GM12864 (cell line): ENCODE measurements at places on chromosomes 1 and 21.

DNA sequence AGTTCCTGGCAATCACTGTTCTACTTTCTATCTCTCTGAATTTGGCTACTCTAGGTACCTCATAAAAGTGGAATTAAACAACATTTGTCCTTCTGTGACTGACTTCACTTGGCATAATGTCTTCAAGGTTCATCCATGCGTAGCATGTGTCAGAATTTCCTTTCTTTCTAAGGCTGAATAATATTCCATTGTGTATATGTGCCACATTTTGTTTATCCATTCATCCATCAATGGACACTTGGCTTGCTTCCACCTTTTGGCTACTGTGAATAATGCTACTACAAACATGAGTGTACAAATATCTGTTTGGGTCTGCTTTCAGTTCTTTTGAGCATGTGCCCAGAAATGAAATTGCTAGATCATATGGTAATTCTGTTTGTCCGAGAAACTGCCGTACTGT, 14.7 kb downstream of the CACHD1 start:
- no peak for DNase-seq

- no peak for DNase-seq
These were observed 992 bp upstream of the SSX2IP start for GRCh38 chr1:84691122-84691783.

- DNase-seq, result no peak
These were observed 121.1 kb downstream of the FOXD2 start for GRCh38 chr1:47558601-47559593.

DNA sequence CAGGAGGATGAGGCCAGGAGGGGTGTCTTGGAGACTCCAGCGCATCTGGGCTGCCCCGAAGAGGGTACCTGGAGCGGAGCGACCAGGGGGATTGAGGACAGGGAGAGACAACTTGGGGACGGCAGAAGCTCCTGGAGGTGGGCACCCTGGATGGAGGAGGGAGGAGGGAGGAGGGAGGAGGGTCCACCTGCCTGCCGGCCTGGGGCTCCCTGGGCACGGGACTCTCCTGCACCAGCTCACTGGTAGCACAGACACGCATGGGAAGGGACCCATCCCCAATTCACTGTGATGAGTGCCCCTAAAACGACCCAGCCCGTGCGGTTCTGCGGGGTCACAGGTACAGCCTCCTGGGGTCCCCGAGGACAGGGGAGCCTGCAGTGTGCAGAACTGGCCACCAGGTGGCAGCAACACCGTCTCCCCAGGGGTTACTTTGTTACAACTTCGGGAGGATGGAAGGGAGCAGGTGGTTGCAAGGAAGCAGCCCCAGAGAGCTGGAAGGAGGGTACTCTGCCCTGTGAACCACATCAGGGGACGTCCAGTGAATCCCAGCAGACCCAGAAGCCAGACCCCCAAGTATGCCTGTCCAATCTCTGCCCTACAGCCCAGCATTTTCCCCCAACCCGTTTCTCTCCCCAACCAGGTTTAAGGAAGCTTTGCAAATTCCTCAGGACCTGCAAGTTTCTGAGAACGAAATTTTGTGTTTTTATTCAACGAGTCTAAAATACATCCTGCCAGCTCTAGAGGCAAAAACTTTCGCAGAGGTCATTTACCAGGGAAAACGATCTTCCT, 482.4 kb downstream of the NPHP4 start:
- DNase-seq, result no peak

GRCh38 chr1:153231363-153231762, 14.0 kb downstream of the PRR9 start:
- no peak for DNase-seq

GRCh38 chr1:164558461-164559341, at the start of gene PBX1:
TSS of gene PBX1 (plus strand) at chr1:164559184.
- peak; percentile 30 for DNase-seq

DNA sequence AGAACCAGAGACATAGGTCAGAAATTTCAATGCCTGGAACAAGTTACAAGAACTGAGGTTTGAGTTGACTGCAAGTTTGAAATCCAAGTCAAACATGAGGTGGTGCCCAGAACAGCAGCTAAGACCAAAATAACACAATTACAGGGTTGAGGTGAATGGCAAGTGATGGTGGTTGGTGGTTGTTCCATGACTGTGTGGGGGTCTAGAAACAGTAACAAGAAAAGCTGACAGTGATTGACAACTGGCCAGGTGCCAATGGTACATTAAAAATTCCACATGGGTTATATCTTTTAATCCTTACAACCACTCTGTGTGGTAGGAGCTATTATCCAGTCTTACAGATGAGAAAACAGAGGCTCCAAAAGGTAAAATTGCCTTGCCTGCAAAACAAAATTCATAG, 32.0 kb downstream of the RIMS3 start:
- no peak for DNase-seq

GRCh38 chr1:118486199-118486598, 301.2 kb upstream of the SPAG17 start:
- no peak for DNase-seq

DNA sequence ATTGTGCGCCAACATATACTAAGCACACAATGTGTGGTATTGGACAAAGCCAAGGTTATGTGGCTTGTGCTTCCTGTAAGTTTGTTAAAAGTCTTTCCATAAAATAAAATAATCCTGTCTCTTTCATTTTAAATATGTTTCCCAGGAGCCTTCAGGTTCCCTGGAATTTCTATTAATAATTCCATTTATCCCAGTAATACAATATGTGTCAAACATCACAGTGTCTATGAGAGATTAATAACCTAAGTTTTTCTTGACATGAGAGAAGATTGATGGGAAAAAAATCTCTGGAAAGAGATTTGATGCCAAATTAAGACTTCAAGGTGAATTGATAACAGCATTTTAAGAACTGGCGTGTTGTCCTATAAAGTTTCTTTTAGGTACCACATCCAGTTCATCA, 507.0 kb downstream of the TTLL7 start:
- no peak for DNase-seq

DNA sequence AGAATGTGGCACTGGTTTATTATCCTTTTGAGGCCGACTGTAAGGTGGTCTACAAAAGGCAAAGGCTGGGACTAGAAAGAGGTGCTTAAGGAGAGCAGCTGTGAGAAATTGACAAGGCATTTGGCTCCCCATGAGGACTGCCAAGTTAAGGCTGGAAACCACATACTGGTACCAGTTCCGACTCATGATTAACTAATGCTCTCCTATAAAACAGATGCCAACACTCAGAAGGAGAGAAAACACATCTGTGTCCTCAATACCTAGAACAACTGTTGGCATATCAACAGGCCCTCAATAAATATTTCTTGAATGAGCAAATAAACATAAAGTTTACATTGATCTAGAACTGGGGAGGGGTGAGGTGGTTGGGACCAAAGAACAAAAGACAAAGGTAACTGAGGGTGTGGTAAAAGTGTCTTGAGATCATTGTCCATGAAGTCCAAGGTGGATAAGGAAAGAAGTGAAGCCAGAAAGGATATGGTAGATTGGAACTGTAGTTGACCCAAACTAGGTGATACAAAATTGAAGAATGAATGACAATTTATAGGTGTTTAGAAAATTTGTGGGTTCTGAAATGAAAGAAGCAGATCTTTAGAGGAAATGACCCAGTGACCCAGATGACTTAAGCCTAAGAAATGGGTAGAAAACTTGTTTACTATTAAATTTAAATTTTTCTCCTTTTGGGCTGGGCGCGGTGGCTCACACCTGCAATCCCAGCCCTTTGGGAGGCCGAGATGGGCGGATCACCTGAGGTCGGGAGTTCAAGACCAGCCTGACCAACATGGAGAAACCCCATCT, 16.9 kb upstream of the MCL1 start:
- DNase-seq, result no peak

DNA sequence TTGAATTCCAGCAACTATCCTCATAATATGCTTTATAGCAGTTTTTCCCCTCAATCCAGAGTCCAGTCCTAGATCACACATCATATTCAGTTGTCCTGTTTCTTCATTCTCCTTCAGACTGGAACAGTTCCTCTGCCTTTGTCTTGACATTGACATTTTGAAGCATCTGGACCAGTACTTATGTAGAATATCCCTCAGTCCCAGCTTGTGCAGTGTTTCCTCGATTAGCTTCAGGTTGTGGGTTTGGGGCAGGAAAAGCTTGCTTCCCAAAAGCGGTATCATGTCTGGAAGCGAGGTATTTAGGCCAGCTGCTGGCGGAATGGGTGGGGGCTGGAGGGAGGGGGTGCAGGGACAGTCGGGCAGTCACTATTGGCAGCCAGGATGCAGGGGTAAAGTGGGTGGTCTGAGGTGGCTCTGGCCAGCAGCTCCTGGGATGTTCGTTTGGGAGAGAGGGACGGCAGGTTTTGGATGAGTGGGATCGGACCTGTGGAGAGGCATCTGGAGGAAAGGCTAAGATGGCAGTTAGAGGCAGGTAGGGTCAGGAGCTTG, 6.5 kb downstream of the THEMIS2 start:
- DNase-seq, result no peak

DNA sequence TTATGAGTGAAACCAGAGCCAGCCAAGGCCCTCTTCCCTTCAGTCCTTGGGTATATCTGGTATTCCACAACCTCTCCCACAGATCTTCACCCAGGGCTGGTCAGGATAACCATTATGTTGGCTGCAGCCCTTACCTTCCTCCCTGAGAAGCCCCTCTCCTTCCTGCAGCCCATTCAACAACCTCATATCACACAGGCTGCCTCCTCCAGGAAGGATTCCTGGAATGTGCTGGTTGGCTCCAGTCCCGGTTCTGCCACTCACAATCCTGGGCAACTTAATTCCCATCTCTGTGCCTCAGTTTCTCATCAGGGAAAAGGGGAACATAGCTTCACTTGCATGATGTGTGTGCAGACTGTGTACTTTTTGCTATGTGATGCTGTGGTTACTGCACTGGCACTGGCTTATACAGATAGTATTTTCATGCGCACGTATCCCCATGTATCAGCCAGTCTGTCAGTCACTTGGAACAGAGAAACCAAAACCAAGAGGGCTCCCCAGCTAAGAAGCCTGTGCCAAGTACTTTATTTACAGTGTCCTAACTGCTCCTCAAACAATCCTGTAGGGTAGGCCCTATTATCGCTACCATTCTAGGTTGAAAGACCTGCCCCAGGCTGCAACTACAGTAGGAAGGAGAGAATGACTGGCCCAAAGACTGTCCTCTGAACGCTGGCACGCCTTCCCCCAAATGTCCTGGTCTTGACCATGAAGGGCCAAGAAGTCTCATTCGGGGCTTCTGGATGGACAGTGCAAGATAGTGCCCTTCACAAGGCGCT, 39.9 kb upstream of the PPP1R15B start:
- DNase-seq, result no peak

- DNase-seq, result no peak
These were observed 12.9 kb downstream of the TRABD2B start for GRCh38 chr1:47984175-47984789.

GRCh38 chr1:199684686-199685273, 342.7 kb upstream of the NR5A2 start:
- peak; percentile 15 for DNase-seq

GRCh38 chr1:52455686-52456085, 51.3 kb downstream of the PRPF38A start:
- no peak for DNase-seq

DNA sequence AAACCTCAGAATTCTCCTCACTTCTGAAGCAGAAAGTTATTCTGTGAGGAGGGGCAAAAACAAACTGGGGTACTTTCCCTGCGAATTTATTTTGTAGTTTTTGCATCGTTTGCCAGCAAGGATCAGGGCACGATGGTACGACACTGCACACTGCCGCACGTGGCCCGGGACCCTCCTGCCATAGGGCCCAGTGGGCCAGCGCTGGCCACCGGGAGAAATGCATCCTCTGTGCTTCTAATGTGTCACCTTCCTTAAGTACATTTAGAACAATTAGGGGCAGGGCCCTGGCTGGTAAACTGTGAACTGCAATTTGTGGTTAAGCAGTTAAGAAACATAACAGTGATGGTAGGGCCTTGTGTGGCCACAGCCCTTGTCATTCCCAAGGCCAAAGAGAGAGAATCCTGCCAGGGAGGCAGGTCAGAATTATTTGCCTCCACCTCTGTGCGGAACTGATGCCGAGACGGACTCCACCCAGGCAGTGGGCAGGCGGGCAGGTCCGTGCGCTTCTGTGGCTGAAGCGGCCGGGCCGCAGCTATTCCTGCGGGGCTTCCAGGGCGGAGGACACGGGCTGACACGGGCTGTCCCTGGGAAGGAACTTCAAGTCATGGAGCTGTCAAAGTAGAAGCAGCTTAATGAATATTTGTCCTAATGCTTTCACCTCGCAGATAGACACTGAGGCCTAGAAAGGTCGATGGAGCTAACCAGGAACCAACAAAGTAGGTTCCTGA, 12.5 kb downstream of the GPR137B start:
- no peak for DNase-seq

DNA sequence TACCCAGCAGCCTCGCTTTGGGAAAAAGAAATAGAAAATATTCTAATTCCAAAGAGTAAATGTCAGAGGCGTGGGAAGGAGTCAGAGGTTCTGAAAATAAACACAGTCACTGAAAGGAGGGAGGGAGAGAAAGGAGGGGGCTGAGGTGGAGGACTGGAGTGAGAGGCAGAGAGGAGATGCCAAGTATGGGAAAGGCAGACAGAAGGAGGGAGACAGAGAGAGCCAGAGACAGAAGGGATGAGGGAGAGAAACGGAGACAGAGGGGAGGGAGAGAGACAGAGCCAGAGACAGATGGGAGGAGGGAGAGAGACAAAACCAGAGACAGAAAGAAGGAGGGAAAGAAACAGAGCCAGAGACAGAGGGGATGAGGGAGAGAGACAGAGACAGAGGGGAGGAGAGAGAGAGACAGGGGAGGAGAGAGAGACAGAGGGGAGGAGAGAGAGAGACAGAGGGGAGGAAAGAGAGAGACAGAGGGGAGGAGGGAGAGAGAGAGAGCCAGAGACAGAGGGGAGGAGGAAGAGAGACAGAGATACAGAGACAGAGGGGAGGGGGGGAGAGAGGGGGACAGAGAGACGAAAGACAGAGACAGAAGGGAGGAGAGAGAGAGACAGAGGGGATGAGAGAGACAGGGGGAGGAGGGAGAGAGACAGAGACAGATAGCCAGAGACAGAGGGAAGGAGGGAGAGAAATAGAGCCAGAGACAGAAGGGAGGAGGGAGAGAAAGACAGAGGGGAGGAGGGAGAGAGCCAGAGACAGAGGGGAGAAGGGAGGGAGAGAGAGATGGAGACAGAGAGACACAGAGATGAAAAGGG, 525.5 kb downstream of the MATN1 start:
- no peak for DNase-seq

DNA sequence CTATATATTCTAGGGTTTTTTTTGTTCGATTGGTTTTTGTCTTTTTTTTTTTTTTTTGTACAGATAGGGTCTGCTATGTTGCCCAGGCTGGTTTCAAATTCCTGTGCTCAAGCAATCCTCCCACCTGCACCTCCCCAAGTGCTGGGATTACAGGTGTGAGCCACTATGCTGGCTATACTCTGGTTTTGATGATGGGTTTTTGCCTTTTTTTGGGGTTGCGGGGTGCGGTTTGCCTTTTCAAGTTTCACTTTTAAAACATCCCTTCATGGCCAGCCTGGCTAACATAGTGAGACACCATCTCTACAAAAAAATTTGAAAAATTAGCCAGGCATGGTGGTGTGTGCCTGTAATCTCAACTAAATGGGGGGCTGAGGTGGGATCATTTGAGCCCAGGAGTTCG, 10.0 kb downstream of the KDM5B start:
- no peak for DNase-seq

- DNase-seq, result no peak
These were observed 25.6 kb upstream of the PSMB2 start for GRCh38 chr1:35666916-35667315.

GRCh38 chr1:186819126-186819525, 9.6 kb upstream of the PLA2G4A start:
- DNase-seq, result no peak
